ENCODE measurements at places on chromosomes 5 and 9.

- no peak for DNase-seq
These were observed 161.0 kb downstream of the ISL1 start for GRCh38 chr5:51544031-51544785.

DNA sequence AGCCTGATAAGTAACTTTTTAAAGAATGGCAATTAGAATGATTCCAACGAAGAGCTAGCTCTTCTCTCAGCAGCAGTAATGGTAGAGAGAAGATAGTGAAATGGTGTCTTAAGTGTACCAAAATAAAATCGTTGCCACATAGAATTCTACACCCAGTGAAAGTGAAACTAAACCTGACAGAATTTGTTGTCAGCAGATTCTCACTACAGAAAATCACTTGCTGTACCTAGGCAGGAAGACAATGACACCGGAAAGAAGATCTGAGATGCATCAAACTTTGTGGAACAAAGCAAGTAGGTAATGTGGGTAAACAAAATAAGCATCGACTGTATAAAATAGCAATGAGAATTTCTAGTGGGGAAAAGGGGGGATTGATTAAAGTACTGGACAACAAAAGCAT, 20.7 kb upstream of the EBF1 start:
- DNase-seq, result no peak

DNA sequence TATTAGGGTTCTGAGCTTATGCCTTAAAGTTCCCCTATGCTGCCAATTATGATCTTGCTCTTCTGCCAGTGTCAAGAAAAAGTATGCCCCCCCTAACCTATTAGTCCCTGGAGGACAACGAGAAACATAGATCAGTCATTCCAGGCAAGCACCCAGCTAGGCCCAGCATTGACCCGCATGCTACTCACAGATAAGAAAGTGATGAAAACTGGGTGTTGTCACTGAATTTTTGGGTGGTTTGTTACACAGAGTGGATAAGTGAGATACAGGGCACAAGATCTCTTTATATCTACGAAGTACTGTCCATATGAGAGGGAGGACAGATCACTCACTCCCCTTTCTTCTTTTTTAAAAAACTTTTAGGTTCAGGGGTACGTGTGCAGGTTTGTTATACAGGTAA, 6.4 kb upstream of the TEX48 start:
- no peak for DNase-seq

GRCh38 chr5:56281489-56282165, 48.5 kb upstream of the ANKRD55 start:
- no peak for DNase-seq

DNA sequence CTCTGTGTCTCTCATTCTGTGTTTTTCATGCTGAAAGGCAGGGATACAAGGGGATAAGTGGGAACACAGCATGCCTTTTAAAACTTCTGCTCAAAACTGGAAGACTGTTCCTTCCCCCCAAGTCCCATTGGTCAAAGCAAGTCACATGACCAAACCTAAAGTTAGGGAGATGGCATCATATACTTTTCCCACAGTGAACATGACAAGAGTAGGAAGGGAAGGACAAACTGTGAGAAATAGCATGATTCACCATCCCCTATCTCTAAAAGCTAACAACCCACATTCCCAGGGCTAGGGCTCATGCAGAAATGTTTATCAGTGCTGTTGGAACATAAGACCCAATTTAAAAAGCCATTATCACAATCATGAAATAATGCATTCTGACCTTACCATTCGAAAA, 24.2 kb upstream of the SHISAL2B start:
- DNase-seq, result no peak

- no peak for DNase-seq
These were observed 1.3 kb upstream of the ASS1 start for GRCh38 chr9:130443456-130443801.
